C1 segment of cervical spinal cord (tissue), 14 donors: ENCODE measurements at places on chromosomes 7 and 10.

DNA sequence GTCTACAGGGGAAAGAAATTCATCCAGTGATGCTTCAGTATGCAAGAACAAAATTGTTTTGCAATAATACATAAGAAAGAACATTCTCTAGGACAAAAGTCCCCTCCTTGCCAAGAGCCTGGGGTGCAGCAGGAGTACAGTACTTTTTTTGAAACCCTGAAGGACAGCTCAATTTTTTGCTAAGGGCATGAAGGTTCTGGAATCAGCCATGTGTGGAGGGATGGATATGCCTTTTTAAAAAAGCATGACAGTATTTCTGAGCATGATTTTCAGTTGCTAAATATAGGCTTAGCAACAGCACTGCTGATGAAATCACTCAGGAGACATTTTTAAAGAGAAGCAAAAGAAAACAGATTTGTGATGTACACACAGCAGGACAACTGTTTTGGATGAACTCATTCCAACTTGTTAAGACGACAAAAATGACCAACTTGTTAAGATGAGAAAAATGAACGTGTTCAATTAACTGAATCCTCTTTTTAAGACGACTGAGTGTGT lies 39.3 kb downstream of the HBP1 start:
- DNase-seq = no peak

GRCh38 chr7:147432079-147432478 lies 1158.5 kb upstream of the C7orf33 start:
- DNase-seq = no peak

- no peak for DNase-seq
Observed at GRCh38 chr7:64628721-64629120, 37.2 kb upstream of the ZNF107 start.

DNA sequence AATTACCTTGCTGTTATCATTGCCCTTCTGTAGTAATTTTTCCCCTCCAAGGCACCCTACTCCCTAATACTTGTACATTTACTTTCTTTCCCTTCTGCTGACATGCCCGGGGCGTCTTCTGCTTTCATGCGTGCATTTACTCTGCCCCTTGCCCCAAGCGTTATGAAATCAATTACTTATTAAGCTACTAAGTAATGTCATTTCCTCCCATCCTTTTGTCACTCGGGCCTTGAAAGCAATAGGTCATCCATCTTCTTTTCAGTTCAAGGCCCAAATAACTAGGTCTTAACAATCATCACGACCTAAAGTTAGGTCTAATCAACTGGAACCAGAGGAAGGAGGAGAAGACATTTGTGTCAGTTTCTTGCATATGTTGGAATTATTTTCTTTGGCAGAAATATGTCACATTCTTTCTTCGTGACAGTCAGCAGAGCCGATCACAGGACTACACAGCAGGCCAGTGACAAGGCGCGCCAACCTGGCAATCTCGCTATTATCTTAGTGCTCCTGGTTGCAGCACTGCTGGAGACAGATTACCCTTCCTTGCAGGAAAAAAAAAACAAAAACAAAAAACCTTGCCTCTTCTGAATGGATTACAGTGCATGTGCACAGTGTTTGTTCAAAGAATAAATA lies 179.2 kb downstream of the RELN start:
- DNase-seq = no peak

- no peak for DNase-seq
Observed at GRCh38 chr7:12226756-12227155, 15.7 kb downstream of the TMEM106B start.

- DNase-seq = no peak
Observed at GRCh38 chr7:132066761-132067171, 509.5 kb downstream of the PLXNA4 start.

- DNase-seq = no peak
Observed at GRCh38 chr10:93844979-93845626, 48.7 kb upstream of the SLC35G1 start.

DNA sequence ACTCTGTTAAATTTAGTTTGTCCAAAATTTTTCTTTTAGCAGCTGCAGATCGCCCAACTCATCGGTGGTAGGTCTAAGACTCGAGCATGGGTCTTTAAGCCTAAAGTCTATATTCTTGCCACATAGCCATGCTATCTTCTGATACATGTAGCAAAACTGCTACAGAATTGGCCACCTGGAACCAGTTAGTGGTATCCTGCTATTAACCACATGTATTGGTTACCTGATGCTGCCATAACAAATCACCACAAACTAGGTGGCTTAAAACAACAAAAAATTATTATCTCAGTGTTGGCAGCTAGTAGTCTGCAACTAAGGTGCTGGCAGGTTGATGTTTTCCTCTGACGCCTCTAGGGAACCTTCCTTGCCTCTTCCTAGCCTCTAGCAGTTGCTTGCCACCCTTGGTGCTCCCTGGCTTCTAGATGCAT lies 96.7 kb upstream of the PIK3CG start:
- no peak for DNase-seq

DNA sequence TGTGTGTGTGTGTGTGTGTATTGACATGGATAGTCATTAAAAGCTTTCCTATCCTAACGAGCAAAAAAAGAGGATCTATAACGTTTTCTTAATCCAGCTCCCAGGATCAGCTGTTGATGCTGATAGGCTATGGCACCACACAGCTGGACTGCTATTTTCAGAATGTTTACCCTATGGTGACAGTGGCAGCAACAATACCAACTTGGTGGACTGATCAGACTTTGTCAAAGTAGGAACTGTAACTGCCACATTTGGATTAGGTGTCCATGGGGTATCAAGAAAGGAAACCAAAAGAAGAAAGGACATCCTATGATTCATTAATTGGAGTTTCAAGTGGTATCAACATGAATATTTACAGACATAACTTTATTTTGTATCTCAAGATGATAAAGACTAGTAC lies 2.7 kb upstream of the CLEC5A start:
- no peak for DNase-seq

DNA sequence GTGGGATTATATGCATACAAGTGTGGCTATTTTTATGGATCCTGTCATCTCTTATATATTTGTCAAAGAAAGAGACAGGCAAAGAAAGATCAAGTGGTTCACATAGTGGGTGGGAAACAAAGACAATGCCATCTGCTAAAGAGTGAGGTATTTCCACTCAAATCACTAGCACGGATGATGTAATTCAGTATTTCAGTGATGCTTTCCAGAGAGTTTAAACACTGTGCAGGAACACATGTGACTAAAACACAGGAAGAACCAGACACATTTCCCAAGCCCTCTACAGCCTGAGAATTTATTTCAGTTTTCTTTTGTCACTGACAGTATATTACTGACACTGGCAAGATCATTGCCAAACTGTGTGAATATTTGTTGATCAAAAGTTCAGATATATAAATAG lies 885.7 kb upstream of the CELF2 start:
- DNase-seq = no peak

DNA sequence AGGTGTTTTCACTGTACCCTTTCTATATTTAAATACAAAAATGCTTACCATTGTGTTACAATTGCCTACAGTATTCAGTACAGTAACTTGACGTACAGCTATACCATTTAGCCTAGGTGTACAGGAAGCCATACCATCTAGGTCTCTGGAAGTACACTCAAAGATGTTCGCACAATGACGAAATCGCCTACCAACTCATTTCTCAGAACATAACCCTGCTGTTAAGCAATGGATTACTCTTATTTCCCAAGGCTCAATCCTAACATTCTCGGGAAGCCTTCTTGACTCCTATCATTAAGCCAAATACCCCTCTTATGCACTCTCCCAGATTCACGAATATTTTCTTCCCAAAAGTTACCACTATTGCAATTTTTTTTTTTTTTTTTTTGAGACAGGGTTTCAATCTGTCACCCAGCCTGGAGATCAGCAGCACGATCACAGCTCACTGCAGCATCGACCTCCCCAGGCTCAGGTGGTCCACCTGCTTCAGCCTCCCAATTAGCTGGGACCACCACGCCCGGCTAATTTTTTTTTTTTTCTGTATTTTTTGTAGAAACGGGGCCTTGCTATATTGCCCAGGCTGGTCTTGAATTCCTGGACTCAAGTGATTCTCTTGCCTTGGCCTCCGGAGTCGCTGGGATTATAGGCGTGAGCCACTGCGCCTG lies 1.5 kb downstream of the CWF19L1 start:
- no peak for DNase-seq

GRCh38 chr7:149261316-149261828 lies 624 bp upstream of the ZNF783 start:
- no peak for DNase-seq

DNA sequence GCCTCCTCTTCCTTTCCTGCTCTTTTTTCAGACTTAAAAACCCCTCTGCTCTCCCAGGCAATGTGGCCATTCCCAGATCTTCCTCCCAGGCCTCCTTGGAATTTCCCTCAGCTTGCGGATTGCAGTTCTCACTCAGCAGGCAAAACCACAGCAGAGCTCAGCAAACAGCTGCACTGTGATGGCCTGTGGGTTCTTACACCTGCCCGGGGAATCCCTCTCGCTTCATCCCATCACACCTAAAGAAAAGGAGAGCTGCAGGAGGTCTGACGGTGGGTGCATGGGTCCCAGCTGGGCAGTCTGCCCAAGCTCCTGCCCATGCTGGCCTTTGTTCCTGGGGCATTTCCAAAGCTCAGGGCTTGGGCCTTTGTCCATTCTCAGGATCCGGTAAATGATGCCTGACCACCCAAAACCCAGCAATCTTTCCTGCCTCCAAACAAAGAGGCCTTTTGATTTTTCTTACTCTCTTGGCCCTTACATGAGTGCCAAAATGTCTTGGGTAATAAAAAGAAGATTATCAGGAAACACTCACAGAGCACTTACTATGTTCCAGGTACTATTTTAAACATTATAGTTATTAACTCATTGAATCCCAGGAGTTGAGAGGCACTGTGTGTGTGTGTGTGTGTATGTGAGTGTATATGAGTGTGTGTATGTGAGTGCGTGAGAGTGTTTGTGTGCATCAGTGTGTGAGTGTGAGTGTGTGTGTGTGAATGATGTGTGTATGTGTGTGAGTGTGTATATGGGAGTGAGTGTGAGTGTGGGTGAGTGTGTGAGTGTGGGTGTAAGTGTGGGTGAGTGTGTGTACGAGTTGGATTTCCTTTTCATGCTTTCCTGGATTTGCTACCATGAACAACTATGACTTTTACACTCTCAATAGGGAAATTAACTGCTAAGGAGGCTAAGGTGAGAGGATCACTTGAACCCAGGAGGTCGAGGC lies 64.5 kb upstream of the PODXL start:
- no peak for DNase-seq

DNA sequence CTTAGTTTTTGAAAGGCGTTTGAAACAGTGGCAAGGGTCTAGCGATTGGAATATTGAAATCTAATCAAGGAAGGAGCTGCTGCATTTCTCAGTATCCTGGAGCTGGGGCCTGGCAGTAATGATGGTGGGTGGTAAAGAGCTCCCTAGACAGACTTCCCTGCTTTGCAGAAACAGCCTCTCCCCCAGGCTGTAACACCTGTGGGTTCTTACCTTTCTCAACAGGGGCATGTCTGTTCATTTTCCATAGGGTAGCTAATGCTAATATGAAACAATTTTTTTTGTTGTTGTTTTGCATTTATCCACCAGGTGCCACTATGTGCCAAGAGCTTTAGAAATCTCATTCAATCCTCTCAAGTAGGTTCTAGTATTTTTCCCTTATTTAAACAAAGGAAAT lies 345.5 kb downstream of the REEP3 start:
- DNase-seq = no peak

- no peak for DNase-seq
Observed at GRCh38 chr10:88901206-88901983, 21.4 kb downstream of the STAMBPL1 start.

DNA sequence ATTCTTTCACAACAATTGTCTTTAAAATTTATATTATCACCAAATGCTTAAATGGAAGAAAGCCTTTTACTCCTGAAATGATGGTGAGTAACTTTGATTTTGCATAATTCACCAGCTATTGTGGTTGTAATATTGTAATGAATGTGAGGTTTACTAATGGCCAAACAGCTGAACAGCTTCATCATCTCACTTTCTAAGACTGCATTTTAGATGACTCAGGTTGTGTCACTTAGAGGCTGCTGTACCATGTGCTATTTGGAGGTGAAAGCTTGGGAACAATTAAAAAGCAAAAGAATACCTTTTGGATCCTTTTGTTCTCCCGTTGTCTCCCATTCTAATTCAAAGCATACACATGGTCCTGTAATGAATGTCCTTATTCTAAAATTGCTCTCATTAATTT lies 604.0 kb upstream of the PFKP start:
- DNase-seq = no peak

GRCh38 chr10:35564341-35564968 lies 40.7 kb upstream of the GJD4 start:
- peak; percentile 36 for DNase-seq

DNA sequence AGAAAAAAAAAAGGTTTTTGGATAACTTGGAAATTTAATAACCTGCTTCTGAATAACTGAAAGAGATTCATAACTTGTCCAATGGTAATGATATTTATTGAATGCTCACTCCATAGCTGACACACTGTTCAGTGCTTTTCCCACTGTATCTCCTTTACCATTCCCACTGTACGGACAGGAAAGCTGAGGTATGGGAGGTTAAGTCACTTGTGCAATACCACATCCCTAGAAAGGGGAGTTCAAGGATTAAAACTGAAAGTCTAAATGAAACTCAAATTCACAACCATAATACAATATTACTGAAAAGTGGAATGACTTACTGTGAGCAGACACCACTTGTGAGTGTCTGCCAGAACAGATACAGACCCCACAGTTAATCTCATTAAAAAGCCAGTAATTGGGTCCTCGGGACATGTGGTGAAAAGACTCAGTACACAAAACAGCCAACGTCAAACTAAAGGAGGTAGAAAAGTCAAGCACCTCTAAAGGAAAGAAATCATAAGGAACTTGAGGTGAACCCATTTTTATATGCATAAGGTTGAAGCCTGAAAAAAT lies 13.8 kb upstream of the RHOBTB1 start:
- no peak for DNase-seq

- DNase-seq = no peak
Observed at GRCh38 chr10:95388109-95388471, 97.3 kb upstream of the PDLIM1 start.

GRCh38 chr7:33873981-33874750 lies 31.2 kb upstream of the BMPER start:
- DNase-seq = no peak

GRCh38 chr10:2686691-2687090 lies 380.7 kb upstream of the PFKP start:
- DNase-seq = no peak

GRCh38 chr10:12194752-12195271 lies 879 bp downstream of the NUDT5 start:
- DNase-seq = no peak

GRCh38 chr7:116423499-116423898 lies 76.0 kb upstream of the CAV2 start:
- DNase-seq = no peak

DNA sequence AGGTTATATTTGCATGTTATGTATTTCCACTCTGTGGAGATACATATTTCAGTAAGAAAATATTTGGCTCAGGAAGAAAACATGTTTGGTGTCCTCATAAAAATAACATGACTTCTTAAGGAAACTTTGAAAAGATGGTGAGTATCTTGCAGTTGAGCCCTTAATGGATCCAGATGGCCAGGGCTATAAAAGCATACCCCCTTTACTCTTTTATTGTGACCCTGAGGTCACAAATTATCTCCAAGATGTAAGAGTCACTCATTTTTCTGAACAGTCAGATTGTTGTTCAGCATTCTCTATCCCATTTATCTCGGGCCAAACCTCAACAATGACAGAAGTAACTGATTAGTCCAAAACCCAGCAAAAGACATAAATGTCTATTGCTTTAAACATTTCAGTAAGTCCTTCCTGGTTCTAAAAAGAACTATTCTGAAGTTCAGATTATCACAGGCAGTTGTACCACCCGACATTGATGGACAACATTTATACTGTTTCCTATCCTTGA lies 539.4 kb downstream of the PARD3 start:
- DNase-seq = no peak

GRCh38 chr10:70440296-70441160 lies 953 bp downstream of the NODAL start:
- no peak for DNase-seq
